NCI-H1694 treated with DMSO at 0.1 percent for 48 hours (cell line): ENCODE measurements at places on chromosomes 2 and 18.

DNA sequence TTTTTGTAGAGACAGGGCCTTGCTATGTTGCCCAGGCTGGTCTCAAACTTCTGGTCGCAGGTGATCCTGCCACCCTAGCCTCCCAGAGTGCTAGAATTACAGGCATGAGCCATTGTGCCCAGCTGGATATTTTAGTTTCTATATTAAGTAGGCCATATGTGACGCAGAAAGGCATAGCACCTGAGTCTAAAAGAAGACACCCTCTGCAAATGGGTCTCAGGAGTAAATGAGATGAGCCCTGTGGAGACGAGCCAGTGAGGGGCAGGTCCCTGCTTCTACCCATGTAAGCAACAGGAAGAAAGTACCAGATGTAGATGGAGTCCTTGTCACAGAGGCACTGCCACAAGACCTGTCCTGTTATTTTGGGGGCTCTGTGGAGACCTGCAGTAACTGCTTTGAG lies 322.4 kb downstream of the PTPRM start:
- no peak for DNase-seq

DNA sequence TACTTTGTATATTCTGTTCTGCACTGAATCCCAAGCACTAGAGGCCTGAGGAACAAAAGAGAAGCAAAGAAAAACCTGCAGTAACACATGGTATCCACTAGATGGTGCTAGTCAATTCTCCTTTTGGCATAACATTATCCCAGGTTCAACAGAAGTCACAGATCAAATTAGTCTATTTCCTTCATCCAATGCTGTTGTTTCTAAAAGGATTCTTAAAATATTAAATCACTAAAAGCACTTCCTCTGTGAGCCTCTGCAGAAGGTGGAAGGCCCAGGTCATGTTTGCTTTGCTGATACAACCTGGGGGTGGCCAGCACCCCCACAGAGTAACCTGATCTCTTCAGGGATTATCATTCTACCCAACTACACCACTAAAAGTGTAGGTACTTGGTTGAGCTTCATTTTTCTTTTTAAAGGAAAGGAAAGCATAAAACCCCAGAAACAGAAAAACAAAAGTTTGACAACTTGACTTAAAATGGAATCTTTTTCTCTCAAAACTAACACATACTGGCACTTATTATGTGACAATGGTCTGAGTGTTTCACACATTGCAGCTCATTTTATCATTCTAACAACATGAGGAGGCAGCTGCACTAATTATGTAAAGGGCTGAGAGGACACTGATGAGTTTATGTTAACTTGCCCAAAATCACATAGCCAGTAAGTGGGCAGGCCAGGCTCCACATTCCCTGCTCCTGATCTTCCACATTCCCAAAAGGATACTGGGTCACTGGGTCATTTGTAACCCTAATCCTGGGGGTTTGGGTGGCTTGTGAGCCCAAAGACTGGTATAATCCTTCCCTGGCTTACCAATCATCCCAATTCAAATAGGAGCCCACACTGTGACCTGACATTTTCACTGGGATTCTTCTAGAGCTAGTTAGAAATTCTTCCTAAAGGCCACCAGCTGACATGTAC lies 66.8 kb upstream of the DNER start:
- peak; percentile 24 for DNase-seq

DNA sequence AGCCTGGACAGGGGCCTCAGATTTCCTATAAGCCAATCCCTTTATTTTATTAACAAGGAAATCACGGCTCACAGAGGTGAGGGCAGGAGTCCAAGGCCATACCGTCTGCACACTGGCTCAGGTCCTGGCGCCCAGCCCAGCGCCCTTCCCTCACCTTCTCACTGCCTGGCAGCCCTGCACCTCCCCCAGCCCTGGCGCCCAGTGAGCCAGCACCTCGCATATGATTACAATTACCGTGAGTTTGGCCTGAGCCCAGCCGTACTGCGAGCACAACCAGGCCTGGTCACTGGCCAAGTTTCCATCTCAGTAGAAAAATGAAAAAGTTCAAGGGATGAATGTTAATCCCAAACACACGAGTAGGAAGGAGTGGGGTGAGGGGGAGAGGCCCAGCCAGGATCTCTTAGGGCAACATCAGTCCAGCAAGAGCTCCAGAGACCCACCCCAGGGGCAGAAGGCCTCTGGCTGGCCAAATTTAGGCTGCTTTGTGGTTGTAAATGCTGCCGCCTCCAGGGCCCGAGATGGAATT lies 68.4 kb downstream of the MCFD2 start:
- DNase-seq, result peak; percentile 77

DNA sequence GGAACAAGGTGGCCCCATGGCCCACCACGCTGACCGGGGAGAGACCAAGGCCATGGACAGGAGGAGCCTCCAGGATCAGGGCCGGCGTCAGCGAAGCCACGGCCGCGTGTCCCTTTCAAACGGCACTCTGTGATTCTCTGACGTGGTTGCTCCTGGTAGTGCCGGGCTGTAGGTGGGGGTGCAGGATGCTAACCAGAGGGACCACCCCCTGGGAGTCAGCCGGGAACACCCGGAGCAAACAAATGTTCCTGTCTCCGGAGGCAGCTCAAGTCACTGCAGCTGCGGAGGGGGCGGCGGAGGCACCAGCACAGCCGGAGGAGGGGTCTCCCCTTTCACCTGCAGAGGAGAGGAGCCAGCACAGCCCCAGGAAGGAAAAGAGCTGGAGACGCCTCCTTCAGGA lies 750.6 kb upstream of the SALL3 start:
- no peak for DNase-seq

GRCh38 chr2:222423632-222424275 lies 589 bp upstream of the SGPP2 start:
- no peak for DNase-seq

GRCh38 chr2:121776361-121776760 lies 20.9 kb downstream of the TSN start:
- no peak for DNase-seq

- DNase-seq, result no peak
Measured at GRCh38 chr2:227881866-227882517, 10.6 kb downstream of the DAW1 start.

GRCh38 chr18:58336605-58337004 lies 292.3 kb downstream of the ALPK2 start:
- no peak for DNase-seq

DNA sequence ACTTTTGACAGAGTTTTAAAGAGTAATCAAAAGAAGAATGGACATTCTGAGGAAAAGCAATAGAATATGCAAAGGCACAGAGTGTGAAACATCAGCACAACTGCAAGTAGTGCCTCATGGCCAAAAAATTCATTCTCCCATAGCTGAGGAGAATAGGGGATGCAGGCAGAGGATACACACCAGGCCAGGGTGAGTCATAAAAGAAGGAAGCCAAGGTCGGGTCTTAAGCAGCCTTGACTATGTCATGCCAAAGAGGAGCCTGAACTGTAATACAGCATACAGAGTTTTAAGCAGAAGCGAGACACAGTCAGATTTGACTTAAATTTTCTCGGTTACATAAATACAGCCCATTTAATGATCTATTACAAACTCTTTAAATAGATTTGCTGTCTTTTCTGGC lies 165.0 kb downstream of the LNPK start:
- no peak for DNase-seq
